Memory B cell (primary cell): ENCODE measurements at places on chromosomes 2 and 18.

DNA sequence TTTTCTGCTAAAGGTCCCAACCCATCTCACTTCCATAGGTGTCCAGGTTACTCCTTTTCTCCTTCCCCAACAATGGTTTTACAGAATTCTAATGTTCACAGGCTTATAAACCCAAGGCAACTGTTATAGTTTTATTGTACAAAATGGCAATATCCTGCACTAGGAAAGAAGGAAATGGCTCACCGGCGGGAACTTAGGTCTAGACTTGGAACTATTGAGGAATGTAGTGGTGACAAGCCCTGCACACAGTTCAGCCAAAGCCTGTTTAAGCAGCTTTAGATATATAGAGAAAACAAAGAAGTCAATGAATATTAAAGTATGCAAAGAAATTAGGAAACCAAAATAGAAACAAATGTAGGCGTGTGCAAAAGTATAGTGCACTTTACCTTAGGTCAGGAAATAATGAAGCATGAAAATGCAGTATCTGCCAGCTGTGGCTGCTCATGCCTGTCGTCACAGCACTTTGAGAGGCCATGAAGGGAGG is 22.7 kb upstream of the KCNG3 start:
- no peak for DNase-seq

- no peak for DNase-seq
Observed at GRCh38 chr2:24400207-24400907, 40.0 kb upstream of the ITSN2 start.

GRCh38 chr2:149800624-149801542 is 213.3 kb upstream of the MMADHC start:
- no peak for DNase-seq

- DNase-seq = no peak
Observed at GRCh38 chr2:73000808-73001570, 70.5 kb downstream of the SFXN5 start.

GRCh38 chr2:25822190-25823117 is 55.8 kb downstream of the ASXL2 start:
- peak; percentile 51 for DNase-seq

DNA sequence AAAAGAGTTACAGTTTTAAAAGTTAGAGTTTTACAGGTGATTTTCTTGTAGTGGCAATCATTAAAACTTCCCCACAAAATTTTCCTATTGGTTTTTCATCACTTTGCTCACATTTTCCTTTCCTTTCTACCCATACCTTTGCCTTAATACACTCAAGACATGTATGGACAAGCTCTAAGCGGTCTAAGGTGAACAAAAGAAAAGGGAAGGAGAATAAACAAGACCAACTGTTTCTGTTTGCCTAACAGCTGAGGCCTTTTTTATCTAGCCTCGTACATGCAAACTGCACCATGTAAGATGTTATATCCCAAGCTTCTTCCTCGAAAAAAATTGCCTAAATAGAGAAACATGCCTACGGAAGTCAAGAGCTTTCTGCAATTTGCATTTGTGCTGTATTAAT is 33.9 kb upstream of the TBC1D8 start:
- DNase-seq = no peak

DNA sequence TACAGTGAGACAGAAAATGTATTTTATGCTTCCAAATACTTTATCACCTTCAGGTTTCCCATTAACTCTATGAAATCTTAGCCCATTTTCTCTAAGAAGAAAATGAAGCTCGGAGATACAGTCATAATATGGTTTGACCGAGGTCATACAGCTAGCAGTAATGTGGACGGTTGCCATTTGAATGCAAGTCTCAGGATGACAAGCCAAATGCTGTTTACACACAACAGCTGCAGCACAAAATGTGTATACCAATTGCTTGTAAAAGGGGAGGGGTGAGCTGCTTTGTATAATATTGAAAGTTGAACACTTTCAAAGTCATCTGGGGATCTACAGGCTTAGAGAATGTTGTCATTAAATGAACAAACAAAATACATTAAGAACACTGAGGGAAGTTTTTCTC is 93.8 kb upstream of the FSIP2 start:
- no peak for DNase-seq

- no peak for DNase-seq
Observed at GRCh38 chr2:211176514-211177141, 620.2 kb downstream of the CPS1 start.

DNA sequence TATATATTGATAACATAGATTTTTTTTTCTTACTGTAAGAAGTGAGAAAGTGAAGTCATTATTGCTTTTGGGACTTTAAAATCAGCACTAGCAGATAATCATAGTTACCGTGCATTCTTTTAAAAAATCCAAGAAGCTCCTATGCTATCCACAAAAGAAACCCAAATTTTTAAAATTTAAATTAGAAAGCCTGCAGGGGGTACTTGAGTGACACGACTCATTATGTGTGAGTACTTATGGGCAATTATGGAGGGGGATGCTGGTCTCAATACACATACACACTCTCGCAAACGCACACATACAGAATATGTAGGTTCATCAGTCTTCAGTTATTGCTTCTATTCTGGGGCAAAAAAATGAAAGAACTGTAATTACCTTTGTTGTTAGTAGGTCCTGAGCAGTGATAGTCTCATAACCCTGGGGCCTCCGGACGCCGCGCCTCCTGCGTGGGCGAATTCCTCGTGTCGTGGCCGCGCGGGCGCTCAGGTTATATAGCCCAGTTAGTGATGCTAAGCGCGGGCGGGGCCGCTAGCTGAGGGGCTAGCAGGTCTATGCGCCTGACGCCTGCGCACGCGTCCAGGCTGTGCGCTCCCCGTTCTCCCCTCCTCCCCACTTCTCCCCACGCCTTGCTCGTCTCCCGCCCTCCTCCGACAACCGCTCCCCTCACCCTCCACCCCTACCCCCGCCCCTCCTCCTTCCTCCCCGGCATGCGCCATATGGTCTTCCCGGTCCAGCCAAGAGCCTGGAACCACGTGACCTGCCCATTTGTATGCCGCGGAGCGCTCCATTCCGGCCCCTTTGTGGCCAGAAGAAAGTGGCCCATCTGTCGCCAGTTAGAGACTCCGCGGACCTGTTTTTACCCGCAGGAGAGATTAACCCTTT is at the start of gene NEUROD1:
Gene NEUROD1 (minus strand): TSS at position 463 of the 882 bp plus-strand sequence. CDS start 1,657 bp downstream, outside the sequence.
- DNase-seq = no peak

DNA sequence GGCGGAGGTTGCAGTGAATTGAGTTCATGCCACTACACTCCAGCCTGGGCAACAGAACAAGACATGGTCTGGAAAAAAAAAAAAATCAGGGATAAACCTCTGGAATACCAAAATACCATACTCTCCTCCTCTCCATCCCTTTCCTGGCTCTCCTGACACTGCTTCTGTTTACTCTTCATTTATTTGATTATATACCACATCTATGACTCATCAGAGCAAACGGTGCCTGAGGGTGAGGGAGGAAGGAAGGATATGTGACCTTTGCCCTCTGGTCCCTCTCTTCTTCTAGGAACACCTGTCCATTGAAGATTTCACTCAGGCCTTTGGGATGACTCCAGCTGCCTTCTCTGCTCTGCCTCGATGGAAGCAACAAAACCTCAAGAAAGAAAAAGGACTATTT is 30.0 kb downstream of the VIL1 start:
- no peak for DNase-seq

DNA sequence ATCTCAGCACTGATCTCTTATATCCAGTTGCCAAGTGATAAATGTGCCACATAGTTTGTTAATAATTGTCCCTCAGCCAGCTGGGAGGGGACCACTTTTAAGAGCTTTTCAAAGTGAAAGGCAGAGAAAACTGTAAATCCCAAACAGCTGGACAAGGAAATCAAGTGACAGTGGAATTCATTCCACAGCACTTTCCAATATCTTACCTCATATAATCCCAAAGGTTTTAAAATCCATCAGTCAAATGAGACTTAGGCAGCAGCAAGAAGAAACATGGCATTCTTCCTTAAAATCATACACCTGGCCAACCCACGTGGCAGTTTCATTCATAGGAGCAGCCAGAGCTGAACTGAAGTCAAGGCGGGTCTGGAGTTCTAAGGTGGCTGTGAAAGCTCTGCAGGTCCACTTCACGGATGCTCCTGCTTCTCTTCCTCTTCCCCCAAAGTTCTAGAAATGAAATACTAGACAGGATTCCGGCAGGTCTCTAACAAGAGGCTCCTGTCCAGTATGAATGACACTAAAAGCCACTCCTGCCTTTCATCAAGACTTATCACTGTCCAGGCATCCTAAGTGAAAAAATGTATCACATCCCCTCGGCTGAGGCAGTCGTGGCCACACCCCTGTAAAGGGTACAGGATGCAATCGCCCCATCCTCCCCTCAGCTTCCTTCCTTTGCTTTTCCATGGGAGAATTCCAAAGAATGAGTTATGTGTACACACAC is 190.4 kb upstream of the STK17B start:
- DNase-seq = no peak

GRCh38 chr2:157233506-157233905 is 24.0 kb upstream of the GALNT5 start:
- no peak for DNase-seq

- DNase-seq = no peak
Observed at GRCh38 chr2:195352581-195352980, 304.4 kb upstream of the SLC39A10 start.

- no peak for DNase-seq
Observed at GRCh38 chr18:74861154-74861553, 263.5 kb downstream of the ZNF407 start.

DNA sequence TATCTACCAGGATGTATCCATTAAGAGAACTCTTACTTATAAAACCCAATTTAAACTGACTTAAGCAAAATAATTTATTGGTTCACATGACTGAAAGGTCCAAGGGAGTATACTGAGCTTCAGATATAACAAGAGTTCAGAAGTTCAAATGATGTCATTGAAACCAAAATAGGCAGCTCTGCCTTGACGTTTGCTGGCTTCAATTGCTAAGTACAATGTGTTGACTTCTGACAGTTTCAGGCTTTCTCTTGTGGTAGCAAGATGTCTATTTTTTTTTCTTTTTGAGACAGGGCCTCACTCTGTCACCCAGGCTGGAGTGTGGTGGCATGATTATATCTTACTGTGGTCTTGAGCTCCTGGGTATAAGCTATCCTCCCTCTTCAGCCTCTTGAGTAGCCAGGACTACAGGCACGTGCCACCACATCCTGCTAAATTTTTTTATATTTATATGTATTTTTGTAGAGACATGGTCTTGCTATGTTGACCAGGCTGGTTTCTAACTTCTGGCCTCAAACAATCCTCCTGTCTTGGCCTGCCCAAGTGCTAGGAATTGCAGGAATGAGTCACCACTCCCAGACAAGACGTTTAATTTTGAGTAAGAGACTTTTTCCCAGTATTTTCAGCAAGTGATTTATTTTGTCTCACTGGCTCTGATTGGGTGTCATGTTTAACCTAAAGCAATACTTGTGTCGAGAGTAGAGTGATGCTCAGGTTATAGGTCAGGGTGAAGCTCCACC is 184.8 kb downstream of the NR4A2 start:
- no peak for DNase-seq

DNA sequence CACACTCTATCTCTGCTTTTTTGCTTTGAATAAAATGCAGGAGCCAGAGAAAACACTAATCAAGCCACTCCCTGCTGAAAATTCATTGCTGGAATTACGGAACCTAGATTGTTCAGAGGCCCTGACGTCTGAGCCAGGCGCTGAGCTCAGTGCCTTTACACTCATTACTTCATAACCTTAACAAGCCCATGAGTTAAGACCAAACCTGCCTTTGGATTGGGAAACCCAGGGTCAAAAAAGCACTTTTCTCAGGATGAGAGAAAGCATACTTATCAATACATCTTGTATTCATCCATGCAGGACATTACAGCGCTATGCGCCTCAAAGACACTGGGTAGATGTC is 762 bp downstream of the INO80C start:
- no peak for DNase-seq

GRCh38 chr18:22286585-22286984 is 117.2 kb downstream of the GATA6 start:
- no peak for DNase-seq

DNA sequence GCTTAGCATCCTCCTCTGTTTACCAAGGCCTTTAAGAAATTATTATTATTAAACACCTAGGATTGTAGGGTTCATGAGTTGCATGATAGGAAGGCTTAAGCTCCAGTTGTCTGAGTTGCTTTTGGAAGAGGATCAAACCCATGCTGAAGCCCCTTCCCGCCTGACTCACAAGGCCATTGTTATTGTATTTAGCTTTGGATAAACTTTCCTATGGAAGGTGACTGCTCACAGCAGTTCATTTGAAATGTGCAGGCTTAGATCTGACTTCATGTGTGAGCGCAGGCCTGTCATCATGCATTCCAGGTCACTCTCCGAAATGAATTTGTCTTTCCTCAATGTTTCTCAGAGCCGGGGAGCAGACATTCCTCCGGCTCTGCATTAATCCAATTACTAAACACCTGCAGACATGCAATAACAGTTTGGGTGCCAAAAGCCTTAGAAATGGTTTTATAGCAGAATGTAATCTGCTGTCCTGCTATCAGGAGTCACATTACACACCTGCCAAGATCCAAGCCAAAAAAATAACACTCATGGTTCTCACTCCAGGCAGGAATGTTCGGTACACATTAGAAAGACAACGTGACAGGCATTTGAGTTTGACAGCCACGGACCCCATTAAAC is 119.9 kb downstream of the OSR1 start:
- DNase-seq = no peak

- peak; percentile 44 for DNase-seq
Observed at GRCh38 chr2:171598713-171599319, 76.5 kb downstream of the CYBRD1 start.

DNA sequence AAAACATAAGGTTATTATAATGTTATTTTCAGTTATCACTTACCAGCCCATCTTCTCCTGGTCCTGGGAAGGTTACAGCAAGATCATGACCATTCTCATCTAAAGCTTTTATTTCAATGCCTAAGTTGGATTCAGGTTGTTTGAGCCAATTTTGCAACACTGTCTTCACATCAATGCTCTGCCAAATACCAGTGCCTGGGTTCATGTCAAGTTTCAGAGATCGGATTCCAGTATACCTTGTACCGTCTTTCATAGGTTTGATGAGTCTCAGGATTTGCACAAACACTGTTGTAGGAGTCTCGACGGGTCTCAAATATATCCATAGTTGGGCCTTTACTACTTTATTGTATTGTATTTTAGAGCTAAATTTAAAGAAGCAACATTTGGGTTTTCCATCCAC is 2.5 kb downstream of the MSTN start:
- no peak for DNase-seq

DNA sequence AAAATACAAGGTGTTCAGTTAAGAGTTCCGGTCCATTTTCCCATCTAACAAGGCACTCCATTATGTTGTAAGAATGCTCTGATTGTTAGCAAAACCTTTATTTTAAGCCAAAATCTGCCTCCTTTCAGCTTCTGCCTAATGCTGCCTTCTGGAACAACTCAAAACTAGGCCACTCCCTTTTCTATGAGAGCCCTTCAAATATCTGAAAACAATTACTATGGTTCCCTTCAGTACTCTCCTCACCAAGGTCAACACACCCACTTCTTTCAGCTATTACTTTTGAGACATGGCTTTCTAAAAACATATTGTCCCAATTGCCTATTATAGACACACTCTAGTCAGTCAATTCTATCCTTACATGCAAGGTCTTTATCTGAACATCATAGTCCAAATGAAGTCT is 429.4 kb downstream of the ERBB4 start:
- DNase-seq = no peak
